Stimulated activated CD8-positive, alpha-beta memory T cell treated with anti-CD3 and anti-CD28 coated beads, Interleukin-15, amount 100 ng/mL, for 48 hours (primary cell): ENCODE measurements at places on chromosomes 5 and 9.

- no peak for DNase-seq
Observed at GRCh38 chr5:23026252-23027170, 173.4 kb upstream of the CDH12 start.

GRCh38 chr9:37034305-37034937 lies 353 bp upstream of the PAX5 start:
- no peak for DNase-seq

DNA sequence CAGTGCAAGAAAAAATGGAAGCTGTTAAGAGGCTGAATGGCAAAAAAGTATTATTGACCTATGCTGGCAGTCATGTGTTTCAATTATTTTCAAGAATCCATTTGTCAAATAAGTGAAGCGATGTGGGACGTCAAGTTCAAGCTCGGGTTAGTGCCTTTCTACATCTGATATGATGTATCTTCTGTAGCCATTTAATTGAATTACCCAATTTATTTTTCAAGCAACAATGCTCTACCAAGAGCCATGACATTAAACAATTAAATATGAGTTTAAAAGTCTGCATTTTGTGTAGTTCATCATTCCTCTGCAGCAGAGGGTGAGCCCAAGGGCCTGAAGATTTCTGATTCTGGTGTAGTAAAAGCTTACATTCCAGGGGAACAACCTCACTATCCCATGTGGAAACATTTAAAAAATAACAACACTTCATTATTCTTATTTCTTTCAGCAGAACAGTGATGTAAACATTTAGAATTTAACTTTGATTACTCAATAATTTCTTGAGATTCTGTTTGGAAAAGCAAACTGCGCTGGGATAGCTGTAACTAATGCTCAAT lies 619.7 kb upstream of the ARRDC3 start:
- no peak for DNase-seq

- DNase-seq = no peak
Observed at GRCh38 chr5:43193181-43193893, 1.3 kb downstream of the NIM1K start.

- no peak for DNase-seq
Observed at GRCh38 chr5:180021900-180022299, 49.7 kb downstream of the RNF130 start.

- no peak for DNase-seq
Observed at GRCh38 chr5:155081618-155082017, 68.1 kb downstream of the KIF4B start.

DNA sequence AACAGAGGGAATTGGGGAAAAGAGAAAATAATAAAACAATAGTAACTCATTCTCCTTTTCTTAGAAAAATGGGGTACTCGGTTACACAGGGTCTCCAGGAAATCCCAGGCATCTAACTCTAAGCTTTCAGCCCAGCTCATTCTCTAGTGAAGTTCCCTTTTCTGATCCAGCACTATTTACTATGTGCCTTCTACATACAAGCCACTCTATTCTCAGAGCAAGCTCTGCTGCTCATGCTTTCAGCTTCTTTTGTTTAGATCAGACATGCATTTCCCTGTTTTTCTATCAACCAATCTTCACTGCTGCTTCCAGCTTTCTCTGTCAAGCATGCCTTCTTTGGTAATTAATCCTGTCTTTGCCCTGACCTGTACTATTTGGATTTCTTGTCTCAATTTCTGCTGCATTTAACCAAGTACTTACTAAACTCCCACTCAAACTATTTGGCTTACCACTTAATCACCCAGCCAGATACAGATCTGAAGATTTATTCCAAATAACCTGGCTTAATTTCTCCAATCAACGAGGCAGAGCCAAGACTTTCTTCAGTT lies 25.3 kb downstream of the OSMR start:
- DNase-seq = no peak

- DNase-seq = no peak
Observed at GRCh38 chr9:126450668-126451205, 124.1 kb downstream of the MVB12B start.

GRCh38 chr9:34190996-34191892 lies 12.4 kb downstream of the UBAP1 start:
- DNase-seq = no peak

GRCh38 chr5:62589504-62589903 lies 10.9 kb downstream of the LRRC70 start:
- no peak for DNase-seq

DNA sequence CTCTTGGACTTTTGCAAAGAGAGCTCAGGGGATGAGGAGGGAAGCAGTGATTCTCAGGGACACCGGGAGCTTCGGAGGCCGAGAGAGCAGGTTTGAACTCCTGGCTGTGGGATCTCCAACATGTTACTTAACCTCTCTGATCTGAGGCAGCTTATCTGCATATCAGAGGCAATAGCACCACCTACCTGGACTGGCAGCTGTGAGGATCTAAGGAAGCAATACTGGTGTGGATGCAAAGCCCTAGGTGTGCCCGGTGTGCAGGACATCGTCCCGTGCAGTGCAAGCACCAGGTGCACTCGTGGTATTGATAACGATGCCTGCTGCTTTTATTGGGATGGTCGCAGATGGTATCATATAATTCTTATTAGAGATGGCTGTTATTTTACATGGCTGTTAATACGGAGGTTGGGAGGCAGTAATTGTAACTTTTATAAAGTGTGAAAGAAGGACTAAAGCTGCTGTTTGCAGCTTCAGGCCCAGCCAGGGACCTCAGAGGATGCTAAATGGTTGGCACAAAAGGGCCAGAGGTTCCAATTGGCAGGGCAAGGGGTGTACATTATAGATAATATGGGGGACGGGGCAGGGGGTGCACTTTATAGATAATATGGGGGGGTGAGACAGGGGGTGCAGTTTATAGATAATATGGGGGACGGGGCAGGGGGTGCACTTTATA lies 14.9 kb downstream of the COL5A1 start:
- no peak for DNase-seq

- DNase-seq = no peak
Observed at GRCh38 chr5:421287-421880, 21.6 kb upstream of the EXOC3 start.

DNA sequence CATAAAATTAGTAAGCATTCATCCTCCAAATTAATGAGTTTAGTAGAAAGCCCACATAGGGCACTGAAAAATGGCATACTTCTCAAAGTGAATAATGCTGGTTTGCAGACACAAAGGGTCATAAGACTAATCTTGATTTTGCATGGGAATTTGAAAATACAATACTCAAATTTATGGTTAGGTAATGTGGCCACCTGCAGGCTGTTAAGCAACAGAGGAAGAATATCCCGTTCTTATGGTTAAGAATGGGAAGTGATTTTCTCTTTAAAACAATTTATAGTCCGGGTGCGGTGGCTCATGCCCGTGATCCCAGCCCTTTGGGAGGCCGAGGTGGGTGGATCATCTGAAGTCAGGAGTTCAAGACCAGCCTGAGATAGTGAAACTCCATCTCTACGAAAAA lies 9.4 kb upstream of the PLCXD3 start:
- no peak for DNase-seq

DNA sequence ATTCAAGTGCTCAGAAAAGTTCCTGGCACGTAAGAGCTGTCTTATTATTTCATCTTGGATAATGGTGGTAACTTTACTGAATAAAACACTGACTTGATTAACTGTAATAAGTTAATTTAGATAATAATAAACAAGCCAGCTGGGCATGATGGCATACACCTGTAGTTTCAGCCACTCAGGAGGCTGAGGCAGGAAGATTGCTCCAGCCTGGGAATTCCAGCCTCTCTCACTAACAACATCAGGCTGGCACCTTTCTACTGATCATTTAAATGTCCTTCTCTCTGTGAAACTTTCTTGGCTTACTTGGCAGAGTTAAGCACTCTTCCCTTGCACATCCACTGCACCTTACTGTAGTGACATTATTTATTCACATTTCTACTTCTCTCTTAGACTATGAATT lies 20.0 kb downstream of the STOM start:
- no peak for DNase-seq

DNA sequence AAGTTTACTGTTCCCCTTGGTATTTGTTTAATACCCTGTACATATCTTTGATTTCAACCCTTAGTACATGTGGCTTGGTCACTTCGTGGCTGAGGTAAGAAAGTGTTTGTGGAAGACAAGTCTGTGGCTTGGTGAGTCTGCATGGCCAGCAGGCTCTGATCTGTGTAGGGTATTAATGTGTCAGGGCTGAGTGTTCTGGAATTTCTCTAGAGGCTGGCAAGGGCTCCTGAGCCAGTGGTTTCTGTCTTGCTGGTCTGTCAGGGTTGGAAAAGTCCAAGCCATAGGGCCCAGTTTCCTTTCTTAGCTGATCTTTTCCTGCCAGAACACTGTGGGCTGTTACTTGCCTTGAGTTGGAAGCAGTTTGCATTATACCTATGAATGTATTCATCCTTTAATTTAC lies 48.0 kb upstream of the FBXL7 start:
- DNase-seq = no peak

GRCh38 chr5:73378070-73378469 lies 70.5 kb downstream of the FOXD1 start:
- DNase-seq = no peak

- DNase-seq = no peak
Observed at GRCh38 chr5:1137567-1138444, 25.9 kb upstream of the SLC12A7 start.

GRCh38 chr5:174617285-174617684 lies 107.1 kb upstream of the MSX2 start:
- DNase-seq = no peak
